NAMALWA (cell line): ENCODE measurements at places on chromosomes 7 and 10.

DNA sequence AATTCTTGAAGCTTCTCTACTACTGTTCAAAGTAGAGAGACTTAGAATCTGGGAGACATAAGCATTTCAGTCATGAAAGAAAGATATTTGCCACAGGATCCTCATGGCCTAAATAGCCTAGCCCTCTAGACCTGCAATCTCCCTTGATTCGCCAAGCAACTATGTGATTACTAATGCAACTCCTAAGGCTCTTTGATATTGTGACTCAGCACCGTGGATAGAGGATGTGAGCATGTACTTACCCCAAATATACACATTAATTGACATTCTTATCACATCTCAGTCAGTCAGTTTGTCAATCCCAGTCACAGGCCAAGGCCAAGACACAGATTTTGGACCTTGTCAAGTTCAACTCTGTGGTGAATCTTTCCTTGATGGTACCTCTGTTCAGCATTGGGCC is 42.6 kb downstream of the GPR37 start:
- DNase-seq, result no peak

GRCh38 chr7:13946181-13946580 is 43.3 kb downstream of the ETV1 start:
- no peak for DNase-seq

DNA sequence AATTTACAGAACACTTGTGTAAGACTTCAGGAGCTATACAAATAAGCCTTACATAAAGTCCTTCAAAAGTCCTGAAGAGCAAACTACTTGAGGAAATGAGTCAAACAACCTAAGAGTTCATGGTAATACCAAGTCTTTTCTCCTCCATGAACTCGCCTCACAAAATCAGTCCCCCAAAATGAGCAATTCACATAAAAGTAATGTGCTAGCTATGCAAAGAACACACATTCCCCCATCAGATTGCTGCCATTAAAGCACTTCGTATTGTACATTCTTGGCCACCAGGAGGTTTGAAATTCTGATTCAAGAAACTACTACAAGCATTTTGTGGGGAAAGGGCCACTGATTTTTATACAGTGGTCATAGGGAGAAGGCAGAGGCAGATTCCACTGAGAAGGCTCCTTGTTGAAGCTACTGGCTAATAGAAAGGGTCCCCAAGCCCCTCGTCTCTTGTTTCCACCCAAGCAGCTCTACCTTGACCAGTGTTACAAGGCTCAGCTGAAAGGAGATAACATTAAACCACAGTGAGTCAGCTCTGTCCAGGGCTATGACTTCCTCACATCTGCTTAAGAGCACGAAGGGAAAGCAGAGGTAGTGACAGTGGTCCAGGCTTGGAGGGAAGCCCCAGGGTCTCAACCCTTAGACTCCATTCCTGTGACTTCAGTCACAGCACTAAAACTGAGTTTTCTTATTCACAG is 115.2 kb upstream of the CDK1 start:
- no peak for DNase-seq

GRCh38 chr10:8360365-8360764 is 305.9 kb downstream of the GATA3 start:
- DNase-seq, result no peak

GRCh38 chr7:134851141-134851540 is 71.7 kb downstream of the CALD1 start:
- DNase-seq, result no peak
